ENCODE measurements at places on chromosomes 6 and 20.

- no peak for DNase-seq
Observed at GRCh38 chr6:11732036-11732631, 46.5 kb downstream of the ADTRP start.

DNA sequence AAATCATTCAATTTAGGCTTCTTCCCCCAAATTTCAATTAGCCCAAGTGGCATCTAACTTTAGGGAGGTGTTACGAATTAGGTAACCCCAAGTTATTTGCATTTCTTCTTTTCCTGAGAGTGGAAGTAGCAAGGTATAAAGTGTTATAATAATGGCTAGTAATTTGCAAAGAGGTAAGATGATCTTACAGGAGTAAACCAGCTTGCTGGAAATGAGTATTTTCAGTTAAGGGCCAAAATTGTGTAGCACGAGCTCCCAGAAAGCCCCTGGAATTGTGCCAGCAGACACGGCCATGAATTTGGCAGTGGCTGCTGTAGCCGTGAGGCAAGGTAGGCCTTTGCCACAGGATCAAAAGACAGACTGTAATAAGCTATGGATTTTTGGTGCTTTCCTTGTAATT, 38.0 kb downstream of the CITED2 start:
- DNase-seq = peak; percentile 41

DNA sequence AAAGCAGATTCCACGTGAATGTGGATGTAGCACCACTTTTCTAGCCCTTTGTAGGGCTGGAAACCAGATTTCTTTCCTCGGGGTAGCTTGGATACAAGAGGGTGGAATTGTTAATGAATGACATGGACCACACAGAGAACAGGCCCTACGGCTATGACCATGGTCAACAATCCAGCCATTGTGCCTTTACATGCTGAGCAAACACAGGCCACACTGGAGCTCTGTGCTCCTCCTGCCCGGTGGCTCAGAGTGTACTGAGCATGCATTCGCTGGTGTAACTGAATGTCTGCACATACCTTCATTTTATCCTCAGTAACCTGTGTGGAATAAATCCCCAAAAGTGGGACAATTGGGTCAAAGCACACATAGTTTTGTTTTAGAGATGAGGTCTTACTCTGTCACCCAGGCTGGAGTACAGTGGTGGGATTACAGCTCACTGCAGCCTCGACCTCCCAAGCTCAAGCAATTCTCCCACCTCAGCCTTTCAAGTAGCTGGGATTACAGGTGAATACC, 32.8 kb downstream of the LRP11 start:
- peak; percentile 79 for DNase-seq

- no peak for DNase-seq
Observed at GRCh38 chr6:111845441-111845871, 27.8 kb downstream of the FYN start.

DNA sequence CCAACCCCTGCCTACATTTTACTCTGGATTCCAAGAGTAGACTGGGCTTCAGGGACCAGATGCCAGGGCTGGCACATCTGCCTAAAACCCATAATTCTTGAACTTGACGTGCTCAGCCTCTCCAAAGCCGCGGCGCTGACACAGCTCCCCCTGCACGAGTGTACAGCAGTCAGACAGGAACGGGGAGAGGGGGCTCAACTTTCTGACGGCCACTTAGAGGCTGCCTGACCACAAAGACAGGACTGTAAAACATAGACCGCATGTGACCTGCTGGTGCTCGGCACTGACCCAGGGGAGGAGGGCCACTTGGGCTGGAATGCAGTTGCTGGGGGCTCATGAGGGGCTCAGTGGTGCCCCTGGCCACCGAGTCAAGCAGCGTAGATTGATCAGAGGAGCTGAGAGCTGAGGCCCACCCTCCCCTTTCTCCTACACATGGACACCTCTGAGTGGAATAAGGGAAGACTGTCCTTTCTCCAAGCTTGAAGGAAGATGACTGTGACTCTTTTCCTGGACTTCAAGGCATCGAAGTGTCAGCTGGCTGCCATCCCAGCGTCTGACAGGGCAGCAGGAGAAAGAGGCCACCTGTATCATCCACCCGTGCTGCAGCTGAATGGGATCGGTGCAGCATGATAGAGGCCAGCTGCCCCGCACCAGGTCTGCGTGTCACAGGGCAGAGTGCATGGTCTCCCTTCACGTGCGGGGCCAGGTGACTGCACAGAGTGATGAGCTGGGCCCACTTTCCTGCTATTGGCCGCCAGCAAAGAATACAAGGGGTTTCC, 171.3 kb upstream of the AGPAT4 start:
- DNase-seq = no peak

DNA sequence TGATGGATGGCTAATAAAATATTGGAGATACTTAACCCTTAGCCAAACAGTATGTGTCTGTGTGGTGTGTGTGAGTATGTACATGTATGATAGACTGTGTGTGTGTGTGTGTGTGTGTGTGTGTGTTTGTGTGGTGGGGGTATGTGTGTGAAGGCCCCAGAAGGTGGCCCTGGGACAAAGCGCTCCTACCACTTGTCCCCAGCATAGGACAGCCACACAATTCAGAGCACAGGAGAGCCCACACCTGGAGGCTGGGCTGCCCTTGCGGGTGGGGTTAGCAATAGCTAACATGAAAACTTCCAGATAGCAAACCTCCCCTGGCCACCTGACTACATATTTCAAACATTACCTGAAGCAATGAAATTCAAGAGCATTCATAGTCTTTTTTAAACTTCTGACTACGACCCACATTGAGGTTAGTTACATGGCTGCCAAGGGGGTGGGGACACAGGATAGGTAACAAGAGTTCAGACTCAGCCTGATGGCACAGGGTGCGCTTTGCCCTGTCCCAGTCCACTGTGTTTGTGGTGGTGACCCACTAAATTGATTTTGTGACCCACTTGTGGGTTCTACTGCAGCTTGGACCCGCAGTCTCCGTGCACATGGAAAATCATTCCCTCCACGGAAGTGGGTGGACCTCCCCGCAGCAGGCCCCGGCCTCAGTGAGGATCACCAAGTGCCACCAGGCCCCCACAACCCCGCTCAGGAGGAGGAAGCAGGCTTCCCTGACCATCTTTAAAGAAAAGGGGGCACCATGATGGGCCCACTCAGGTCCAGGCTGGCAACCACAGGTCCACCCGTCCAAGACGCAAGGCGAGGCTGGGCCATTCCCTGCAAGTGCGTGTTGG, 34.8 kb downstream of the ZC3H12D start:
- DNase-seq = no peak

All from mammary epithelial cell (primary cell).